Lower leg skin (tissue), 4 donors: ENCODE measurements at places on chromosomes 13 and 19.

DNA sequence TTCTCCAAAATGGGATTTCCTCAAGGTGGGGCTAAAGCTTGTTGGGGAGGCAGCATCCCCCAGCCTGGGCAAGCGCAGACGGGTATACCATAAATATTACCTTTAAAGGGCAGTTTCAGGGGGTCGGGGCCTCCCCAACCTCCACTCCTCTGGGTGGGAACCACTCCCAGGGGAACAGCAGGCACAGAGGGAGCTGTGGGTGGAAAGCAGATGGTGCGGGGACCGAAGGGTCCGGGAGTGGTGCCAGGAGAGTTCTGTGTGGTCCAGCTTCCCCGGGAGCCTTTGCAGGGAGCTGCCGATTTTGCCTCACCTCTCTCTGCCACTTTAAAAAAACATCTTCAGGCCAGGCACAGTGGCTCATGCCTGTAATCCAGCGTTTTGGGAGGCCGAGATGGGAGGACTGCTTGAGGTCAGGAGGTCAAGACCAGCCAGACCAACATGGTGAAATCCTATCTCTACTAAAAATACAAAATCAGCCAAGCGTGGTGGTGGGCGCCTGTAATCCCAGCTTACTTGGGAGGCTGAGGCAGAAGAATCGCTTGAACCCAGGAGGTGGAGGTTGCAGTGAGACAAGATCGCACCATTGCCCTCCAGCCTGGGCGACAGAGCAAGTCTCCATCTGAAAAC is 5.5 kb downstream of the MAST3 start:
- DNase-seq: no peak

DNA sequence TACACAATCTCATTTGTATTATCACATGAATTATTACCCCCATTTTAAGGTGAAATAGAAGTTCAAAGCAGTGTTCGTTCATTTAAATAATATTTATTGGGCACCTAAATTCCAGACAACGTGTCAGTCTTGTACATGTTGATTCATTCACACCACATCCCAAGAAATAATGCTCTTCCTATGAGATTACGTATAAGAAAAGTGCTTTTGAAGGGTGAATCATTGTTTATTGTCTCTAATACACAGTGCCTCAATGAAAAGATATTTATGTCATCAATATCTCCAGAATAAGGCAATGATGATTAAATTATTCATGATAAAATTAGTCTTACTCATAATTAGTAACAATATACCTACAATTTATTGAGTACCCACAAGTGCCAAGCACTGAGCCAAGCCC is 35.6 kb downstream of the CLDN10 start:
- DNase-seq: no peak

DNA sequence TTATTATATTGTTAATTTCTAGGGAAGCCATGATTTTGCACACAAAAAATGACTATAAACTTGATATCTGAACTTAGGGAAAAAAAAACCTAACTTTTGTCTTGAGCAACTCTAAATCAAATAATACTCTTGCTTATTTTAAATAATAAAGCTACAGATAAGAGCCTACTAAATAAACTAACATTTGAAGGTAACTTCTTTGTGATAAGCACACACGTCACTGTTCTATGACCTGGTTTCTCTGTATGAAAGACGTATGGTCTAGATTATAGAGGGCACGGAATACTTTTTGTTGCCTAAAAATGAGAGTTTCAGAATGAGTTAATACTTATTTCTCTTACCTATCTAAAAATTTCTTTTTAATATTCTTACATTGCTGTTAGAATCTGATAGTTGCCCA is 603.2 kb downstream of the DCT start:
- DNase-seq: no peak

DNA sequence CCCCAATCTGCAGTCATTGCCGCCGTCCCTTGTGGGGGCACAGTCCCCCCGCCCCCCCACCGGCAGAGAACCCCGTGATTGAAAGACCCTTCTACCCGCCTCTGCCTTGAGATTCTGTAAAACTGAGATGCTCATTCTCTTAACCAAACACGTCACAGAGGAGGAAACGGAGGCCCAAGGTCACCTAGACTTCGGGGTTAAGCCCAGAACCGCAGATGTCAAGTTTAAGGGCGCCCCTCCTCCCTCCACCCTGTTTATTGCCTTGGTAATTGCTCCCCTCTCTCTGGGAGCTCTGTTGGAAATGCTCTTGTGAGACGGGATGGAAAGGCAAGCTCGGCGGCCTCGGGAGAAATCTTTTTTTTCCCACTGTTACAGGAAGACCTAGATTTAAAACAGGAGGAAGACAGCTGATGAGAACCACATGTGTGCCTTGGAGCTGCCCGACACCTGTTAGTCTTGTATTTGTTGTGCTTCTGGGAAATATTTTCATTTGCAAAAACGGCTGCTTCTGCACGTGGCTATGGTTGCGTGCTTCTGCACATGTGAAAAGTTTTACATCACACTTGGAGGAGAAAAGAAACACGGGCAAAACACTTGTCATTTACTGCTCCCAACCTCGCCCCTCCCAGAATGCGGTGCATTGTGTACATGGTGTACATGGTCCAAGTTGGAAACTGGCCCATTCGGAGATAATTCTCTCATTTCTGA is 1.1 kb upstream of the MED26 start:
- no peak for DNase-seq

- DNase-seq: no peak
These were observed 29.7 kb upstream of the SOHLH2 start for GRCh38 chr13:36244073-36244472.

DNA sequence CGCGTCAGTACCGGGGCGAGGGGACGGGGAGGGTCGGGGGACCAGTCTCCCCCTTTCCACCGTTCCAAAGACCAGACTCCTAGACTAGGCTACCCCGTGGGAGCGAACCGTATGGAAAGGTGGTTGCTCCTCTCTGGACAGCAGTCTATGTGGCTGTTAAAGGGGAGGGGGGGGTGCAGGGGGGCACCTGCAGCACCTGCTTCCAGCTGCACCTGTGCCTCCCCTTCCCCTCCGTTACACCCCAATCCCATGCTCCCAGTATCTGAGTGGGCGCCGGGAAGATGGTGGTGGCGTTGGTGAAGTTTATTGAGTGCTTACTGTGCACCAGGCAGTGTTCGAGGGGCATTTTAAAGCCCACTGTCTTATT is 557 bp downstream of the ZNF524 start:
- no peak for DNase-seq

- DNase-seq: no peak
These were observed 229.0 kb downstream of the POSTN start for GRCh38 chr13:37369616-37370015.

DNA sequence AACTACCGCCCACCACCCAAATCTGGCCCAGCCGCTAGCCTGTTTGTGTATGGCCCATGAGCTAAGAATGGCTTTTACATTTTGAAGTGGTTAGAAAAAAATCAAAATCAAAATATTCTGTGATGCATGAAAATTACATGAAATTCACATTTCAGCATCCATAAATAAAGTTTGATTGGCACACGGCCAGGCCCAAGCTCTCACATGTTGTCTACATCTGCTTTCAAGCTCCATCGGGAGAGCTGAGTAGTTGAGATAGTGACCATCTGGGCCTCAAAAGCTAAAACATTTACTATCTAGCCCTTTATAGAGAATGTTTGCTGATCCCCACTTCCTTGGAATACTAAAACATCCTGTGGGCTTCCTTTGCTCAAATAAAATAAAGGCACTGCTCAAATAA is 14.5 kb downstream of the RFX2 start:
- DNase-seq: no peak

- no peak for DNase-seq
These were observed 27.6 kb upstream of the SIN3B start for GRCh38 chr19:16801600-16802013.

DNA sequence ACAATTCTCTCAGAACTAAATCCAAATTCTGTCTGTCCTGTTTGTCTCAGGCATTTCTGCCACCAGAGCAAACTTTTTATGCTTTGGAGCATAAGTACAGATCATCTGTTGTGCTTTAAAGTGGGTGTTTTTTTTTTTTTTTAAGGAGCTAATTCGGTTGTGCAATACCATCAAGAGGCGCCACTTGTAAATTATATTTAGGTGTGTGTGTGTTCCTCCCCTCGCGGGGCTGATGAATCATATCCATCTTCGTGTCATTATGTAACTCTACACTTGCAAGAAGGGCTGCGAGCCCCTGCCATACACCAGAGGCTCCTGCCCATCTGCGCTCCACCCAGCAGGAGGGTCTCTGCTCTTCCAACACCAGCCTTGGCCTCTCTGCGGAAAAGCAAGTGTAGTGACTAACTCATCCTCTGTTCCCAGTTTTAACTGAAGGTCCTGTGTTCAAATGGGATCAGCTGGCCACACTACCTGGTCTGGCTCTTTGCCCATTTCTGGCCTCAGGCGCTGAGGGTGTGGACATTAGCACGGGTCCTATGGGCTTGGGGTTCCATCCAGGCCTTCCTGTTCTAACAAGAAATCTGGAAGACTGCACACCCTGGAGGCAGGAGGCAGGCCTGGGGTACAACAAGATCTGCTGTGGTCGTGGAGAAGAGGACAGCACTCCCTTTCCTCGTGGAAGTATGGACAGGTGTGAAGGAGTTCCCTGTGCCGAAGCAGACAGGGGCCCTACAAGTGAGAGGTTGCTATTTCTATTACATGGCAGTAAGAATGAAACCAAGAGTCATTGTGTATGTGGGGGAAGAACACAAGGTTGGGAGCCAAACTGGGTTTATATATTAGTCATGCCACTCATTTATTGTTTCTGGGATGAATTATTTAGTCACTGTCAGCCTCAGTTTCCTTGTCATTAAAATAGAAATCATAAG is 96.1 kb upstream of the MBNL2 start:
- DNase-seq: peak; percentile 66

GRCh38 chr19:7533925-7534480 is 1.5 kb upstream of the PNPLA6 start:
- DNase-seq: peak; percentile 84

DNA sequence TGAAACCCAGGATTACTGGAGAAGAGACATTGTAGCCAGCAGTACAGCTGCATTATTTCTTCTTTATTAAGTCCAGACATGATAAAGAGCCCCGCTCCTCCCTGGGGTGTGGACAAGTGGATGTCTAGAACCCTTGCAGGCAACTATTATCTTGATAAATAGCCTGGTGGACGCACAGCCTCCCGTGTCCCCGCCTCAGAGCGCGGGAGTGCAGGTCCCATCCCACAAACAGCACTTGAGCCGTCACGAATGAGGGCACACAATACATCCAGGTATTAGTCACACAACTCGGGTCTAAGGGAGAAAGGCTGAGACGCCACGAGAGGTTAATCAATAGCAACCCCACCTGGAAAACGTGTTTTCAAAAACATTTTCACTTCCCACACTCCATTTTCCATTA is 213.2 kb upstream of the SOX1 start:
- no peak for DNase-seq
